Substantia nigra (tissue), 51 donors: ENCODE measurements at places on chromosomes 11 and 22.

DNA sequence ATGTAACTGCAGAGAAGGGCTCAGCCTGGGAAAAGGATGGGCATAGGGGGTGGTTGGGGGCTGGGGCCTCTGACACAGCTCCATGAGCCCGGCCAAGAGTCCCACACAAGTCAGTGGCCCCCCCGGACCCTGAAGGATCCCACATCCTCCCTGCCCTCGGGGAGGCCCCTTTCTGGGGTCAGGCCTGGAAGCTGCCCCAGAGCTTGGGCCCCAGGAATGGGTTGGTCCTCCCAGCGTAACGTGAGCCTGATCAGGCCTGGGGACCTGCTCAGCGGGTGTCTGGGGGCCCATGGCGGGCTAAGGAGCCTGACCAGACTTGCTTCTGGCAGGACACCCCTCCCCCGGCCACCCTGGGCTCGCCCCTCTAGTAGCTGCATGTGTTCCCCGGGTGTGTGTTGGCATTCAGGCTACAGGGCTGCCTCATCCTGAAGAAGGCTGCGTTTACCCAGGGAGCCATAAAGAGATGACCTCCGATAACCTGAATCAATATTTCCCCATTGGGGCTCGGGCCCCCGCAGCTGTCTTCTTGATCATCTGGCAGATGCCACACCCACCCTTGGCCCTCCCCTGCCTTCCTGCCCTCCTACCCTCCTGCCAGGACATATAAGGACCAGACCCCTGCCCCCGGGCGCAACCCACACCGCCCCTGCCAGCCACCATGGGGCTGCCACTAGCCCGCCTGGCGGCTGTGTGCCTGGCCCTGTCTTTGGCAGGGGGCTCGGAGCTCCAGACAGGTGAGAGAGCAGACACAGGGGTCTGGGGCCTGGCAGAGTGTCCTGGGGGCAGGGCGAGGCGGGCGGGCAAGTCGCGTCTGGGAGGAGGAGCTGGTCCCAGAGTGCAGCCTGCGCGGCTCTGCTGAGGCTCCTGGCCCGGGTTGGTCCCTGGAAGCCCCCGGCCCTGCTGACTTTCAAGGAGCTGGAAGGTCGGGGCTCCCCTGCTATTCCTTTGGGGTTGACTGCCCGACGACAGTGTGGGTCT is at the start of gene MUC2:
MUC2 (plus strand) TSS at position 631 of the 978 bp plus-strand sequence.
- no peak for DNase-seq

GRCh38 chr22:32024796-32025195 is 18.3 kb upstream of the SLC5A1 start:
- no peak for DNase-seq

DNA sequence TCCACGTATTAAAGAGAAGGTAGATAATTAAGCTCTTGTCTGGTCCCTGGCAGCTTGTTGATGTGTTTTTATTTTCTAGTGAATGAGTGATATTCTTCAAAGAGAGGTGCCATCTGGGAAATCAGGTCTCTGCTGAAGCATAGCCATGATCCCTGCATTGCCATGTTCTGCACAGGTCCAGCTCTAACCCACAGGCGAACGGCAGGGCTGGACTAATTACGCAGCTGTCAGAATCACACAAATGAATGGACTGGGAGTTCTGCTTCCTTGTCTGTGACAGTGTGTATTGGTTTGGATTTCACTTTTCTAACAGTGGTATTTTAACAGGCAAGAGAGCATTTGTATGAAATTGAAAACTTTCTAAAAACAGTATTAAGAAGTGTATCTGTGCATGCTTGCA is 235.6 kb downstream of the FAT3 start:
- no peak for DNase-seq

GRCh38 chr11:119482521-119483011 is 59.6 kb upstream of the THY1 start:
- DNase-seq = no peak

GRCh38 chr11:36530840-36531239 is 20.8 kb upstream of the TRAF6 start:
- no peak for DNase-seq

- DNase-seq = no peak
These were observed 15.8 kb upstream of the ELFN2 start for GRCh38 chr22:37443086-37443485.

DNA sequence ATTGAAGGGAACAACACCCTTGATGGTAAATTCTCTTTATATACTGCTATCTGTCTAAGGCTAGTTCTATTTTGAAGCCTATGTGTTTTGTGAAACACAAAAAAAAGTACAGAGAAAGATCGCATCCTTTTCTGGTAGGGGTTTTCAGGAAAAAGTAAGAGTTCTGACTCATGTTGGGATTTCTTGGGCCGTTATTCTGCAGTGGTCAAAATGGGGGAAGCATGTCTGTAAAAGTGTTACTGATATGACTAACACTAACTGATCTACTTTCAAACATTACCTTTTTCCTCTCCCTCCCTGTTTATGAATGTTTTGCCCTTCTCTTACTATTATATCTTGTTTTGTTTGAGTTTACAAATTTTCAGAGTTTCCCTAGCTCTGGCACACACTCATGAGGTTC is 53.9 kb downstream of the CTNND1 start:
- DNase-seq = no peak

DNA sequence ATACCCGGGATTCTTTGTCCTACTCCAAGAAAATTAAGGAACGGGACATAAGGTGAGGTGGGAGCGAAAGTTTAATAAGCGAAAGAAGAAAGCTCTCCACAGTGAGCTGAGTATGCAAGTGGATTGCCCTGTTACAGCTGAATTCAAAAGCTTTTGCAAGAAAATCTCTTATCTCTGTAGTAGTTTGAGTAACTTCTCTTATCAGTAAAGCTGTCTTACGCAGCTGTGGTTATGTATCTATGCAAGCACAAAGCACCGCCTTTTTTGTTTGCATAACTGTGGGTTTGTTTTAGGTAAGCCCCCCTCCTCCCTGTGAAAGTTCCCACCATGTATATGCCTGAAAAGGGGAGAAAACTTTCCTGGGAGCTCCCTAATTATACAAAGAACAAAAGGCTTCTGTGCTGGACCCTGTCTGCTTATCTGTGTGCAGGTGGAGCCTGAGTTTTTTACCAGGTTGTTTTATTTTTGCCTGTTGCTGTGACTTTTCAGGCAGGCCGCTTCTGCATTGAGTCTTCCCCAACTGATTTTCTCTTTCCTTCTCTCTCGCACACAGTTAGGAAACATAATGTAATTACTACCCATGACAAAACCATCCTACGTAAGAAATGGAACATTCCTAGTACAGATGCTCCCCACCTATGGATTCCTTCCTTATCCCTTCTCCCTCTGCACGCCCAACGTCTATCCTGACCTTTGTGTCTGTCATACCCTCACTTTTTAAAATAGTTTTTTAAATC is 837 bp upstream of the PLAAT5 start:
- DNase-seq = no peak

DNA sequence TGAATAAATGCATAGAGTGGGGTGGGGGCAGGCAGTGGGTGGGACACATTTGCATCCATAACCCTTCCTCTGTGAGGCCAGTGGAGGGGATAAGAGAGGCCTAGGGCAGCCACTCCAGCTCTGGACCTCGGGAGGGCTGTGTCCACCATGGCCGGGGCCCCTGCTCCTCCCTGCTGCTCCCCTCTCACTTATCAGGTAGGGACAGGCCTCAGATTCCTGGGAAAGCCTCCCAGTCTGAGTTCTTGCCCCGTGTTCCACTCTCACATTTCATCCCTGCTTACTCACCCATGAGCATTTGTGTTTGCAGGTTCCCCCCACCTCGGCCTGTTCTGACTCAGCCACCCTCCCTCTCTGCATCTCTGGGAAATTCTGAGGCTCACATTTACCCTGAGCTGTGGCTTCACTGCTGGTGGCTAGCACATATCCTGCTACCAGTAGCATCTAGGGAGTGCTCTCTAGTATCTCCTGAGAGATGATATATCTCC is 128.7 kb upstream of the TOP3B start:
- DNase-seq = no peak

DNA sequence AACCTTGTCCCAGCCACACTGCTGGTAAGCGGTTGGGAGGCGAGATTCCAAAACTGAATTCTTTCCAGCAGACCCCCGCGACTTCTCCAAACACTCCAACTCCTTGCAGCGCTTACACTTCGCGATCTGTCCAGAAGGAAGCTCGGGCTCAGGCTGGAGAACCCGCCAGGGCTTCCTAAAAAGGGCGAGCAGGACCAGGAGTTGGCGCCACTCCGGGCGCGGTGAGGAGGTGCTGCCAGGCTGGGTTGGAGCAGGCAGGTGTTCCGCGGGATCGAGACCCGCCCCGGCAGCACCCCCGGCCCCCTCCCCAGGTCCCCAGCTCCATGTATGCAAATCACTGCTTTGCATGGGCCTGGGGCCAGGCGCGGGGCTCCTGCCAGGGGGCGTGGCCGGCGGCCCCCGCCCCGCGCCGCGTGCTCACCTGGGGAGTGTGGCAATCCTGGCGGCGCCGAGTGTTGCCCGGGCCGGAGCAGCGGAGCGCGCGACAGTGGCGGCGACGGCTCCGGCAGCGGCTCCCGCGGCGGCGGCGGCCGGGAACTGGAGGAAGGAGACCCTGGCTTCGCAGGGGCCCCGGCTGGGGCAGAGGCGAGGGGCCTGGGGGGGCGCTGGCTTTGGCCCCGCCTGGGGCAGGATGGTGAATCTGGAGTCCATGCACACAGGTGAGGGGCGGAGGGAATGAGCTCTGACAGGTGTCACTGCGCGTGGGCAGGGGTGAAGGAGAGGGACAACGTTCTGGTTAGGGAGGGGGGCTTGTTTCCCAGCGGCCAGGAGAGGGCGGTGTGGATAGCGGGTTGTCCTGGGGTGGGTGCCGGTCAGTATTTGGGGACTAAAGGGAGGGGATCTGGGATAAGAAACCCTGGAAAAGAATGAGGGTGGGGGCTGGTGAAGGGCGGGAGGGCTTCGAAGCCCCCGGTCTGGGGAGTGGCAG is at the start of gene POU2F3:
POU2F3 (plus strand) TSS at position 428 of the 928 bp plus-strand sequence; CDS start at position 632, 204 bp downstream.
- DNase-seq = no peak

DNA sequence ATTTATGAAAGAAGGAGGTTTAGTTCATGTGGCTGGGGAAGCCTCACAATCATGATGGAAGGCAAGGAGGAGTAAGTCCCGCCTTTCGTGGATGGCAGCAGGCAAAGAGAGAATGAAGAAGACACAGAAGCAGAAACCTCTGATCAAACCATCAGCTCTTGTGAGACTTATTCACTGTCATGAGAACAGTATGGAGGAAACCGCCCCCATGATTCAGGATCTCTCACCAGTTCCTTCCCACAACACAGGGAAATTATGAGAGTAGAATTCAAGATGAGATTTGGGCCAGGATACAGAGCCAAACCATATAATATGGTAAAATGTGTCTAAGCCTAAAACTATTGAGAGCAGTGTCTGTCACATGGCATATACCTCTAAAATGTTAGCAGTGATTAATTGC is 503.8 kb upstream of the CCDC179 start:
- DNase-seq = no peak

- DNase-seq = no peak
These were observed 745 bp upstream of the FAM118A start for GRCh38 chr22:45308957-45309421.

- no peak for DNase-seq
These were observed 34.2 kb upstream of the PRR5 start for GRCh38 chr22:44667829-44668189.
